ENCODE measurements at places on chromosomes 12 and 14.

- H3K4me1 ChIP-seq, result peaks cover 4% of the 10 kb centered on the region
- no peak for DNase-seq
- no peaks in the 10 kb centered on the region for H3K36me3 ChIP-seq
These were observed 10.9 kb upstream of the IL26 start for GRCh38 chr12:68236421-68237059.

- H3K4me1 ChIP-seq, result peaks cover 35% of the 10 kb centered on the region
- no peaks in the 10 kb centered on the region for H3K36me3 ChIP-seq
- no peak overlapping the region for H3K4me3 ChIP-seq
- H3K27me3 ChIP-seq, result no peaks in the 10 kb centered on the region
- no peak for DNase-seq
These were observed 105.4 kb downstream of the SRGAP1 start for GRCh38 chr12:63949902-63950301.

DNA sequence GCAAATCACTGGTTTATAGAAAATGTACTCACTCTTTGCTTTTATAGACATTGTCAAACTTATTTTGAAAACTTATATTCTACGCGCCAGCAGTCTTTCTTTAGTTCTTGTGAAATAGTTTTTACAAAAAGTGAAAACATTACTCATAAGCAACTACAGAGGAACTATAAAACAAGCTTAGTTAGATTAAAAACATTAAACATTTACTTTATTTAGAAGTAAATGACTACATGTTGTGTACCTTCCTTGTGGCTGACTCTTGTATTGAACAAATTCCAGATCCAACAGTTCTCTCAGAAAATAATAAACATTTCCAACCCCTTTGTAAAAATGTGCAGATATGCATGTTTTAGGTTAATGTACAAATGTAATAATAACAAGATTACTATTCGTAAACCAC lies 198.5 kb downstream of the SOX5 start:
- H3K4me1 ChIP-seq, result no peaks in the 10 kb centered on the region
- H3K36me3 ChIP-seq, result no peaks in the 10 kb centered on the region
- H3K4me3 ChIP-seq, result no peak overlapping the region
- no peak overlapping the region for H3K27ac ChIP-seq
- H3K27me3 ChIP-seq, result no peaks in the 10 kb centered on the region

- no peaks in the 10 kb centered on the region for H3K4me1 ChIP-seq
- no peak overlapping the region for H3K27ac ChIP-seq
- no peak for DNase-seq
- no peak overlapping the region for H3K4me3 ChIP-seq
These were observed 1084.8 kb upstream of the ATXN7L3B start for GRCh38 chr12:73452672-73453469.

- H3K27ac ChIP-seq, result no peak overlapping the region
- no peaks in the 10 kb centered on the region for H3K27me3 ChIP-seq
- peak; percentile 3 for DNase-seq
- H3K36me3 ChIP-seq, result no peaks in the 10 kb centered on the region
- no peaks in the 10 kb centered on the region for H3K4me1 ChIP-seq
- H3K4me3 ChIP-seq, result no peak overlapping the region
These were observed 110.4 kb downstream of the KCNK10 start for GRCh38 chr14:88212691-88213090.

All from thyroid gland (tissue), 4 donors.